CD4-positive, alpha-beta T cell (primary cell): ENCODE measurements at places on chromosomes 1 and 21.

GRCh38 chr1:181765451-181766026 is 282.2 kb downstream of the CACNA1E start:
- DNase-seq: no peak

DNA sequence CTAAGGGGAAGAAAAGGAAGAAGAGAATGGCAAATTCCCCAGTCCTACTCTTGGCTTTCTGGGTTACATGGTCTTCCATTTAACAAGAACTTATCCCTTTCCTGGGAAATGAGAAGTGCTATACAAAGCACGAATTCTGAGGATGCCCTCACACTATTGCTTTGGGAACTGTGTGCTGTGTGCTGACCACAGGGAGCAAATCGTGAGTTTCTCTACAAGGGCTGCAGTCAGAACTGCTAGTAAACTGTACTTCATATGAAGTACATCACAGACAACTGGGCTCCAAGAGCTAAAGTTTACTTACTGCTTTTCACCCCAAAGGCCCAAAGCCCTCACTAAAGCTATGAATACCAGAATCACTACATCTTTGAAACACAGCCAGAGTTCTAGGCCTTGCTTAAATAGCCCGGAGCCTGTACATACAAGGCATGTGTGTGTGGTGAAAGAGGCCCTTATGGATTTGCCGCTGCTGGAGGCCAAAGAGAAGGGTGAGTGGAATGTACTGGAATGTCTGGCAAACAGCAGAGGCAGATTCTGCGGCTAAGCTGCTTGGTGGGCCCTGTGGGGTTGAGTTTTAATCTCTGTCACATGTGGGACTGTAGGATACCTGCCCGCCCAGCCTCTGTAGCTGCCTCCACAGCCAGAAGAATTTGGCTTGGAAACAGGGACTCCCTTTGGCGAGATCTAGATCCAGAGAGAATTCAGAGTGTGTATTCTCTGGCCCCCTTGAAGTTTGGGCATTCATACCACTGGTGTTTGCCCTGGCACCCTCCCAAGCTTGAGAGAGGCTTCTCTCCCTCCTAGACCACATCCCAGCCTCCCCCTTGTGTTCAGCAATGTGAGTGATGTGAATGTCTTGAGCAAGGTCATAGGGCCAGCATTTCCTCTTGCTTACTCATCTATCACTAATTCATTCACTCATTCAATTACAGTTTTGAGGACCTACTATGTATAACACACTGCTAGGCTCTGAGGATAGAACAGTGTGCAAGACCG is 21.9 kb upstream of the TRIM67 start:
- DNase-seq: no peak

DNA sequence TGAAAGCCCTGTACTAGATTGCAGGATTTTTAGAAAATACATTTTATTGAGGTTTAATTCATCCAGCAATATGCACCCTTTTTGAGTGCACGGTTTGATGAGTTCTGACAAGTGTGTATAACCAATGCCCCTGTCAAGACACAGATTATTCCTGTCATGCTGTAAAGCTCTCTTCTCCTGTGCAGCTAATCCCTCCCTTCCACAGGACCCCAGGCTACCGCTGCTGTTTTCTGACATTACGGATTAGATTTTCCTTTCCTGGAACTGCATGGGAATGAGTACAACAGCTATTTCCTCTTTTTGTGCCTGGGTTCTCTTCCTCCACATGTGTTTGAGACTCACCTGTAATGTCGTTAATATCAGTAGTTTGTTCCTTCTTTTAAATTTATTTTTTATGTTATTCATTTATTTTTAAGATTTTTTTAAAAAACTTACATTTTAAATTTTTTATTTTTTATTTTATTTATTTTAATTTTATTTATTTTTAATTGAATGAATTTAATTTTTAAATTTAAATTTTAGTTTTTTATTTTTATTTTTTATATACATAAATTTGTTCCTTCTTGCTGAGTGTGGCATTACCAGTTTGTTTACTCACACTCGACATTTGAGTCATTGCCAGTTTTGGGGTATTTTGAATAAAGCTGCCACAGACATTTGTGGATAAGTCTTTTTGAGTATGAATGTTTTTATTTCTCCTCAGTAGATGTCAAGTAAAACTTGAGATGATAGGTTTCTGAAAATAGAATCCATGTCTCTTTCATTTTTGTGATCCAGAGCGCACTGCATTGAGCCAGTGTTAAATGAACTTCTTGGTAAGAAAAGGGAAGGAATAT is 79.0 kb upstream of the B3GALT5 start:
- DNase-seq: no peak

- DNase-seq: no peak
Measured at GRCh38 chr1:100718581-100718980, 961 bp upstream of the VCAM1 start.

GRCh38 chr1:10830961-10831668 is 34.7 kb upstream of the CASZ1 start:
- no peak for DNase-seq

- DNase-seq: peak; percentile 75
Measured at GRCh38 chr1:23098463-23099170, 70.0 kb downstream of the LUZP1 start.

- peak; percentile 66 for DNase-seq
Measured at GRCh38 chr1:202201266-202201665, 7.7 kb downstream of the LGR6 start.

- DNase-seq: no peak
Measured at GRCh38 chr1:115977499-115978258, 1.4 kb downstream of the SLC22A15 start.

DNA sequence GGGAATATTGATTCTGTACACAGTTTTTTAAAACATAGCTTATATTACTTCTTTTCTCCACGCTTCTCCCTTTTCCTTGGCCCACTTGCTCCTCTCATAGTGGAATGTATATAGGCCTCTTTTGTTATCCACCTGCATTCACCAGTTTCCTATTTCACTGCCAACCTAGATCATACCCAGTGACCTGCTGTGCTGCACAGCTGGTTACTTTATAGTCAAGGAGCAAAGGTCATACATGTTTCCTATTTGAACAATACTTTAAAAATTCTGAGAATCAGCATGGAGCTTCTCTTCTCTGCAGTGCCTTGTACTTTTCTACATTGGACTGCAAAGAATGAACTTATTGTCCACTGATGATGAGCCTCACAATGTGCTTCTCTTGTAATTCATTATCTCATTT is 4.3 kb upstream of the SLC35D1 start:
- no peak for DNase-seq

GRCh38 chr1:154324669-154325582 is at the start of gene ATP8B2:
ATP8B2 (plus strand) TSS chr1:154325525; CDS start chr1:154328142, 2,617 bp downstream.
- DNase-seq: peak; percentile 69

DNA sequence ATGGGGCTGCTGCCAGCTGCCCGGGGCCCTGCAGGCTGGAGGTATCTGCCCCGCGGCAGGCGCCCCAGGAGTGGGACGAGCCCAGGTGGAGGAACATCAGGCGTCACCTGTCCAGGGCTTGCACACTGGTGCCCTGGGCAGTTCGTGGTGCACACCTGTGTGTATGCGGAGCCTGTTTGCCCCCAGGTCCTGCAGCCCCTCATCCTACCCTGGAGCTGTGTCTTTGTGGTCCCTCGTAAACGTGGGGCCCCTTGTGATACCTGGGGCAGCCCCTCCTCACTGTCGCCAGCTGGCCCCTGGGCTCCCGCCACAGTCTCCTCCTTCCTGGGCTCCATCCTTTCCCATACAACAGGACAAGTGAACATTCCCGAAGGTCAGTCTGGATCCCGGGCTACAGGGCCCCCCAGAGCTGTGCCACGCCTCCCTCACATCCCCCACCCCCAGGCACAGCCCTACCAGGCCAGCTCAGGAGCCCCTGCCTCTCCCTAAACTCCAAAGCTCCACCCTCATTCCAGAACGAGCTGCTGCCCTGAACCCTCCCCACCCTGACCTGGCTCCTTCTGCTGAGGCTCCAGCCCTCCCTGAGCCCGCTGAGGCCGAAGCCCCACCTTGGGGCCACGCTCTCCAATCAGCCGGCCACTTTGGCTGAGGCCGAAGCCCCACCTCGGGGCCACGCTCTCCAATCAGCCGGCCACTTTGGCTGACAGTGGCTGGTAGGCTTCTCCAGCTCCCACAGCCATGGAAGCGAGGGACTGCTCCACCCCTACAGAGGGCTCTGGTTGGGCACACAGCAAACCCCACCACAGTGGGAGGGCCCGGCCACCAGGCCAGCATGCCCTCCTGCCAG is 42.6 kb downstream of the UBE2G2 start:
- DNase-seq: no peak

GRCh38 chr1:57112148-57112547 is 146.3 kb upstream of the C8B start:
- DNase-seq: no peak

- no peak for DNase-seq
Measured at GRCh38 chr21:25361097-25361496, 246.2 kb downstream of the MRPL39 start.

DNA sequence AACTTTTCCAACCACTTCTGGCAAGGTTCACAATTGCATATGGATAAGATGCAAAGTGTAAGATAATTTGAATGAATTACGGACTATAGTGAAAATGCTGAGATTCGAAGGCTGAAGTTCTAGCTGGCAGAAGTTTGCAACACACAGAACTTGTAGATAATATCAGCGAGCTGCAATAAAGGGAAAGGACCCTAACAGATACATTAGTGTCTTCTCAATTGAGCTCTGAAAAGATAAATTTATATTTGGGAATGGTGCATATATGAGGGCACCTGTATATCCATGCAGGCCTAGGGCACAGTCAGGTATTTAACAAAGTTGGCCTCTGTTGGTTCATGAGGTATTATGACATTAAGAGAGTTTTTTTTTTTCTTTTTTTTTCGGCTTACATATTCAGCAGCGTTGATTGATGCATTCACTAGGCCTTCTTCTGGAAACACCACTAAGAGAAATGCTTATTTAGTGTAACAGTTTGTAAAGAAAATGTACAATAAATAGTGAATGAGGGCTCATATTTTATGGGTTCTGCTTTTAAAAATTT is 2.2 kb downstream of the NFIA start:
- DNase-seq: no peak

DNA sequence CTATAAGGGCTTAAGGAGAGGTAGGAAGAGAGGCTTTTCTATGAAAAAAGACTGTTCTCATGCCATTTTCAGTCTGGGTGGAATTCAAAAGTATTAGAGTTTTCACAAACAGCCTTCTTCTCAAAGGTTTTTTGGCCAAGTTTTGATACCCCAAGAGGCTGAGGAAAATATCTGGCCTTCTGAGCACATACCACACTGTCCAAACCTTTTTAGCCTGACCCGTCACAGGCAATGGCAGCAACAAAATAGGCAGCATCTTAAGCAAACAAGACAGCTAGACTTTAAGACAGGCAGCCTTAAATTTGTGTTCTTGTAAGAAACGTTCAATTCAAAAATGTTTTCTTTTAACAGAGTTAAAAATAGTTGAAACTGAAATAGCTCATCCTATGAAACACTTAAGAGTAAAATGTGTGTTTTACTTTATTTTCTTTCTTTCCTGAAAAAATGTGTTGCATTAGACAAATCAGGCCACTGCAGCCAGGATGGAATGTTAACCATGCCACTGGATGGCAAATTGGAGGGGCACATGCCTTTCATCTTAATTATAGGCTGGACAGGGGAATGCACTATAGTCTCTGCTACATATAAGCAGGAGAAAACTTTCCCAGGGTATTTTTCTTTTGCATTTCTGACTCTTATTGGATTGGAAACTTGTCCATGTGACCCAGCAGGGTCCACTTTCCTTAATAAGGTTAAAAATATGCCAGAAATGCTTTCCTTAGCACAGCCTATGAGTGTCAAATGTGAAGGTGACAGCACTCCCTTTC is 315.0 kb downstream of the TGFB2 start:
- DNase-seq: no peak

DNA sequence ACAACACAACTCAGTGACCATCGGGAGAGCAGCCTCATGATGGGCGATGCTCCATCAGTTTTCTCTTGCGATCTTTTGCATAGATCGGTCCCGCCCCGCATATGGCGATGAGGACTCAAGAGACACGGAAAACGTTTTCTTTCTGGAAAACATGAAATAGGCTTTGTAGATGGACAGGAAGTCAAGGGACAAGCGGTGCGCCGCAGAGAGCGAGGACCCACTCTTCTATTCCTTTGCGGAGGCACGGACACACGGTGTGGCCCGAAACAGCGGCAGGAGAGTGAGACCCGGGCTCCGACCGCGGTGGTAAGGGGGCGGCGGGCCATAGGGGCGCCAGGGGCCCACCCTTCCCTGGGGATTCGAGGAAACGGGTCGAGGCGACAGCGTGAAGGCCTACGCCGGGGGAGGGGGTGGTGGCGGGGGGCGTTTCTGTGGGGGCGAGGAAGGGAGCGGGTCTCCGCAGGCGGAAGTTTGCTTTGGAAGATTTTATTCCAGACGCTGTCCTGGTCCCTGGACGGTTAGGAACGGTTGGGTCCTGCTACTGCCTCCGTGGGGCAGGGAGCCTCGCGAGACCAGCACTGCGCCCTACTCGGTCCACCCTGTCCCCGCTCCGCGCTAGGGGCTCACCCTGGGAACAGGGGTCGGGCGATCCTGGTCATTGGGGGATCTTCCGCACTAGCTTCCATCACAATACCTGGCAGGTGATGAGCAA is 796 bp upstream of the TDRKH start:
- DNase-seq: no peak

GRCh38 chr1:13733711-13734110 is 33.7 kb downstream of the PRDM2 start:
- no peak for DNase-seq

- DNase-seq: no peak
Measured at GRCh38 chr1:115555446-115555845, 86.3 kb upstream of the VANGL1 start.

GRCh38 chr1:43849670-43850069 is 83.9 kb upstream of the ARTN start:
- DNase-seq: no peak

DNA sequence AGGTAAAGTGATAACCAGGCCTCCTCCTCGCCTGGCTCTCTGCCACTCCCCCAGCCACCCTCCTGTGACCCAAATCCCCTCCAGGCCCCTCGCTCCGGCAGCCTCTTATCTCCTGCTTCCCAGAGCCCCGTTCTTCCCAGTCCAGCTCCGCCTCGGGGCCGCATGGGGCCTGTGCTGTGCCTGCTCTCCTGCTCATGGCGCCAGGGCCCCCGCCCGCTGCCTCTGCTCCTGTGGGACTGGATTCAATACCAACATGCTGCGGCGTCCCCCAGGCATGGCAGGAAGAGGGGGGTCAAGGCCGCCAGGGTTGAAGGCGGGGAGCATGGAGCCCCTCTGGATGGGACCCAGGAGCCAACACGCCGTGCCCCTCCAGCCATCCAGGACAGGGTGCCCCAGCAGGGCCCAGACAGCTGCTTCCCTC is 213.0 kb upstream of the VAMP3 start:
- no peak for DNase-seq

GRCh38 chr1:181737056-181737455 is 253.7 kb downstream of the CACNA1E start:
- no peak for DNase-seq
